ENCODE measurements at places on chromosomes 7 and 10.

GRCh38 chr10:76150876-76151288, 719.5 kb downstream of the LRMDA start:
- DNase-seq = no peak

DNA sequence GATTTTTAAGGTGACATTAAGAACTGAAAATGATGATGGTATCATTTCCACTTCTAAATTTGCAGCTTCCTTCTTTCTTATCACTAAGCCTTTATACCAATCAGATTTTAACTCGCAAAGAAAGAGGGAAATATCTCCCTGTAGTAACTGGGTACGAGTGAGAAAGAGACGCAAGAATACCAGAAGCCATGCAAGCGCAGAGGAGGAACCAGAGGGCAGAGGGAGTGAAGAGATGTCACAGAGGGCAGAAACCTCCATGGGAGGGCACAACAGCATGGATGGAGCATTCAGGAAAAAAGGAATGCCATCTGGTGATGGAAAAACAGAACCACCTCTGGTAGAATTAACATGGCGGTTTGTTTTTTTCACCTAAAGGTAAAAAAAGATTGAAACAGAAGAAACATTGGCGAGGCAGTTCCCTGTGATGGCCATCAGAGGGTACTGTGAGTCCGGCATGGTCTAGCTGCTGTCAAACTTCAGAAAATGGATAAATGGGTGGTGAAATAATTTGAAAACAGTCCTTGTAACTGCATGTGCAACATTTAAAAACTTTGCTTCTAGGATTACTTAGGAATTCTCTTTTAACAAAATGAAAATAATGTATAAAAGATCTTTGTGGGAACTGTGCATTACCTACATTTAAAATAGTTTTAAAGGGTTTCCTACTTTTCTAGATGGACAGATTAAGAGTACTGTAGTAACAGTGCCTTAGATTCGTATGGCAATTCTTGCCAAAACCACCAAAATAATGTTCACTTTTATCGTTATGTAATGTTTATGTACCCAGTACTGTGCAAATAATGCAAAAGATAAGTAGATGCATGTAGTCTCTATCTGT, 91.8 kb downstream of the ARHGAP12 start:
- DNase-seq = no peak

DNA sequence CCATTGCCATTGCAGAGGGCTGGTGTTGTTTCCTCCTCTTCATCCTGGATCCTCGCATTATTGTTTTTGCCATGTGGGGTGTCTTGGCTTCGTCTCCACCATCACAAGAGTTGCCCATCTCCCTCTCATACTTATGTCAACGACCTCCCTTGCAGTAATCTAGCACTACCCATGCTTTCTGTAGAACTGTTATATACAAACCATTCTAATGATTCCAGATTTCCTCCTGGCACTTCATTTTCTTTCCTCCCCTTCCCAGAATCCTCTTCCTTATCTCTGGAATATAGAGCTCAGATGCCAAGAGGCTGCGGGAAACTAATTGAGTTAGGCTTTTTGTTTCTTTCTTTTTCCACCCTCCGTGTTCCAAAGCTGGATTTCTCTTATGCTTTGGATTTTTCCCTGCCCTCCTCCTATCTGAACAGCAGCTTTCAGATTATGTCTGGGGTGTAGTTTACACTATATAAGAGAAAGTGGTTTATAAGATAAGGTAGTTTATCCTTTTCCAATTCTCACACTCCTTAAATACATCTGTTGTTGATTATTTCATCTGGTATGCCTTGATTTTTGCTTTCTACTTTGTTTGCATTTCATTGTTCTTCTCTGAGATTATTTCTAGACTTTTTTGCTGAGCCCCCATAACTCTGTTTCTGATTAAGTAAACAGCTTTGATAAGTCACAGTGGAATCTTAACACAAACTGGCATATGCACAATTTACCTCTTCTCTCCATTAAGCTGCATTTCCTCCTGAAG, 264.1 kb downstream of the BICC1 start:
- DNase-seq = no peak

DNA sequence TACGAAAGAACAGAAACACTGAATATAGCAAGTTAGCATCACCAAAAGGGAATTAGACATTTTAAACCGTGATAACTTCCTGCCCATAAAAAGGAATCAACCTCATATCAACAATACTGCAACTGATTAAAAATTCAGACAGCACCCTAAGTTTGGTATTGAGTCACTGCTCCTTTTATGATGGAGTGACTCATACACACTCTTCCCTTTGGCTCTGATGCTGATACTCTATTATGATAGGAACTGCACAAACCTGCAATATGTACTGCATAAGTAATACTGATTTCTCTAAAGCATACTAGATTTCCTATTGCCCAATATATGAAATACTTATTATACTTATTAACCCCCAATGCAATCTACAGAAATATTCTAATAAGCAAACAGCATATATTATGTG, 118.7 kb downstream of the PARD3 start:
- no peak for DNase-seq

GRCh38 chr7:105279688-105280007, 109.1 kb downstream of the SRPK2 start:
- no peak for DNase-seq

- no peak for DNase-seq
Measured at GRCh38 chr10:3469639-3470020, 297.0 kb upstream of the PITRM1 start.

DNA sequence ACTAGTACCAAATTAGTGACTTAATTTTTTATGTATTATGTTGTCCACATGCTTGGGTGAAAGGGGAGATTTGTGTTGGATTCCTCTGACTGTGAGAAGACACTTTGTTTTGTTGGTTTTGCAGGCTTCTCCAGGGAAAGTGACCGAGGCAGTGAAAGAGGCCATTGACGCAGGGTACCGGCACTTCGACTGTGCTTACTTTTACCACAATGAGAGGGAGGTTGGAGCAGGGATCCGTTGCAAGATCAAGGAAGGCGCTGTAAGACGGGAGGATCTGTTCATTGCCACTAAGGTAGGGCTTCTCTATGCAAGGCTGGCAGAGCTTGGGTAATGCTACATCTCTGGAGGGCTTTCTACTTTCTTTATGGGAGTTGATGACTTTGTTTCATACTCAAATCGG, 4.5 kb downstream of the AKR1E2 start:
- no peak for DNase-seq

All from smooth muscle cell of the brain vasculature (primary cell).